ENCODE measurements at places on chromosomes 7 and 10. TPM values are rescaled to one million over a fixed set of nuclear protein-coding genes. Genes with fewer than 3 reads are reported as not detected.

- DNase-seq, result no peak
These were observed 208.8 kb downstream of the TCERG1L start for GRCh38 chr10:131102676-131103075.

DNA sequence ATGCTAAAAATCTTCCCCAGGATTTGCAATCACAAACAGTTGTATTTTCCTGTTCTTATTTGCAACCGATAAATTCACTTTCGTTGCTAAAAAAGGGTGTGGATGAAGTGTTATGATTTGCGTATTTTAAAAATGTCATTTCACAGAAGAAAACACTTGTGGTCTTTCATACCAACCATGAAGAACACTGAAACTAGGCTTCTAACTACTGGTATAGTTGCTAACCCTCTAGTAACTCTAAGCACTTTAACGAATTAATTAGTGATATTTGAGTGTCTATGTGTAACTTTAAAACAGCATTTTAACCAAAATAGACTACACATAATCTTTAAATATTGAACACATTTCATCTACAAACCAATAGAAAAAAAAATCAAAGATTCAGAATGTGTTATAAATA lies 188.1 kb upstream of the PTN start:
- no peak for DNase-seq

GRCh38 chr10:91589015-91589657 lies 43.7 kb downstream of the PPP1R3C start:
- peak; percentile 93 for DNase-seq

GRCh38 chr7:139482662-139483466 lies 609 bp downstream of the KLRG2 start:
- no peak for DNase-seq

GRCh38 chr7:6567886-6568285 lies 9.4 kb upstream of the ZDHHC4 start:
- DNase-seq, result no peak

- DNase-seq, result no peak
These were observed 49.1 kb downstream of the STAM start for GRCh38 chr10:17693009-17693408.

DNA sequence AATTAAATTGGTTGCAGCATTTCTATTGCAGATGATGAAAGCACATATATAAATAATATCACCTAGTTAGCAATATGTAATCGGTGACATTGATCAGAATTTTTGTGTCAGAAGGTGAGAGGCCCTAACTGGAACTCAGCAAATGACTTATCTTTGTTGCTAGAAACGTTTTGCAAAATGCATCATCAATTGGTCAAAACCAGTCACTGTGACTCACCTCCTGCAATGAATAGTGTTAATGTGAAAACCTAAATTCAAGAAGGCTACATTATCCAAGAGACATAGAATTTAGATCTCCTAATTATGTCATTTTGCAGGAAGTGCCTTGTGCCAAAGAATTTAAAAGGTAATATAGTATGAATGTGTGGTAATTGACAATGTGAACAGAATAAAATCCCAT lies 9.8 kb upstream of the PNLIPRP3 start:
- DNase-seq, result no peak

GRCh38 chr10:73576178-73576889 lies 14.8 kb downstream of the USP54 start:
- peak; percentile 64 for DNase-seq

DNA sequence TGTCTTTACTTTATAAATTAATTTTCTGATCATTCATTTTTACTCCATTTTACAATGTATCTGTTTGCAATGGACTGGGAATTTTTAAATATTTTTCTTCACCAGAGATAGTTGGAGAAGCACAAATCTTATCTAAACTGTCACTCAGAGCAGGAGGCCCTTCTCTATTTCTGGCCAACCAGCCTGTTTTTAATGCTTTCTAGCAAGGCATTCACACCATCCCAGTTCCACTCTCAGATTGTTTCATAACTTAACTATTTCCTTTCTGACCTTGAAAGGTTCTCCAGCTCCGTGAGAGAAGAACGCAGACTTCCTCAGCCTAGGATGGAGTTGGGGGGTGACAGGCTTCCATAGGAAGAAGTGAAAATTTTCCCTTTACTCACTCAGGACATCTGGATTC lies 155.8 kb downstream of the SKIDA1 start:
- DNase-seq, result no peak

GRCh38 chr10:104150139-104150538 lies 28.2 kb downstream of the SFR1 start:
- no peak for DNase-seq

Gene TMEM229A
- not detected for total RNA-seq

Gene MRPS24
- total RNA-seq, result 173 TPM

DNA sequence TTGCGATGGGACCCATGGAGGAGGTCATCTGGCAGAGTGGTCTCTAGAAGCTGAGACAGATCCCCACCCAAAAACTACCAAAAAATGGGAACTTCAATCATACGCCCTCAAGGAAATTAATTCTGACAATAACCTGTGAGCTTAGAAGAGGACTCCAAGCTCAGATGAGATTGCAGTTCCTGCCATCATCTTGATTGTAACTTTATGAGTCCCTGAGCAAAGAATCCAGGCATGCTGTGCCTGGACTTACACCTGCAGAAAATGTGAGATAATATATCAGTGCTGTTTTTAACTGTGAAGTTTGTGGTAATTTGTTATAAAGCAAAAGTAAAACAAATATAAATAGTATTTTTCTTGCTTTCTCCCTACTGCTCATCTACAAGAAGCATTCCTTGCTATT lies 299.6 kb upstream of the MBL2 start:
- no peak for DNase-seq

DNA sequence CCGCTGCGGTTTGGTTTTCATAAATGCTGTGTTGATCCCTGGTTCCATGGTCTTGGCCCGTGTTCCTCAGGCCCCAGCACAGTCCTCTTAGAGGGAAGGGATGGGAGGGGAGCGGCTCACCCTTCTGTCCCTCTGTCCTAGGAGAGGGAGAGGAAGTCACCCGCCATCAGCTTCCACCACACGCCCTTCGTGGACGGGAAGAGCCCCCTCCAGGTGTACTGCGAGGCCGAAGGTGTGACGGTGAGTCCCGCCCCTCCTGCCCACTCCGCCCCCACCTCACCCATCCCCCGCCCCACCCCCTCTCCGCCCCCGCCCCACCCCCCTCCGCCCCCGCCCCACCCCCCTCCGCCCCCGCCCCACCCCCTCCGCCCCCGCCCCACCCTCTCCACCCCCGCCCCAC lies 37.5 kb upstream of the DPYSL4 start:
- no peak for DNase-seq

Gene ITIH5
- not detected for total RNA-seq

Gene SPRN
- total RNA-seq, result 0.05 TPM

DNA sequence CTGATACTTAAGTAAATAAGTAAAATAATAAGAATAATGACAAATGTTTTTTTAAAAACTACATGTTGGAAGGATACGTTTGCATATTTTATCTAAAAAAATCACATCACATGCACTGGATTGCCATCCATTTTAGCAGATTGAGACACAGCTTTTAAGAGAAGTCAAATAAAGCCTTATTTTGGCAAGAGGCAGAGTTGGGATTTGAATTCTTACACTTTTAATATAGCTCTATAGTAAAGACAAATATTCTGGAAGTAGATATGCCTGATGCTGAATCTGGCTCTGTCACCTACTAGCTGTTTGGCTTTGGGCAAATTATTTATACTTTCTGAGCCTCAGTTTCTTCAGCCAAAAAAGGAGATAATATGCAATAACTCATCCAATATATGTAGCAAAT lies 386.4 kb downstream of the ETV1 start:
- no peak for DNase-seq

DNA sequence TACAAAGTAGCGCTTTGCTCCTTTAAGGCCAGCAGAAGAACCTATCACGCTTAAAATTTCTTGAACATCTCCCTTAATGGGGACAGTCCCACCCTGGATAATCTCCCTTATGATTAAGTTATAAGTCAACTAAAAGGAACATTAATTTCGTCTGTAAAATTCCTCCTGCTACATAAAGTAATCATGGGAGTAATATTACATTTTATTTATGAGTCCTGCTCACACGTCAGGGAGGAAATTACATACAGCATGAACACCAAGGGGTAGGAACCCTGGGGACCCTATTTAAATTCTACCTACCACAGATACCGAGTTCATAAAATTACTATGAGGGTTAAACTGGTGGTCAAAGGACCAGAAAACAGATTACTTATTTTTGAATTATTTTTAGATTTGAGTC lies 926.6 kb upstream of the MBL2 start:
- no peak for DNase-seq

- DNase-seq, result no peak
These were observed 57.1 kb downstream of the CARD11 start for GRCh38 chr7:2986561-2986960.

DNA sequence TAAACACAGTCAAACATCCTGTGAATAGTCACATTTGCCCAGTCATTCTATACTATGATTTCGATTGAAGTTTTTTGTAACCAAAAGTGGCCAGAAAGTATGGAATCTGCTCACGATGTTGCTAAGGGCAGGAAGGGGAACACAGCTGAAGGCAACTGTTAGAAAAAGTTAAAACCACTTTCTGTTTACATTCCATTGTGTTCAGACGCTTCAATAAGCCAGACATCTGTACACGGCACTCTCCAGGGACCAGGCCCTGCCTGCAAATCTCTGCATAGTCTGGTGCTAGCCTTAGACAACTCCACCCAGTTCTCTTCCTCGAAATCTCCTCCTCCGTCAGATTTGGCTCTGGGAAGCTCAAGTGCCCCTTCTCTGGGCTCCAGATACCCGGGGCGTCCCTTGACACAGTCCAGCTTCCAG lies 17.1 kb upstream of the TMEM120A start:
- DNase-seq, result peak; percentile 86

DNA sequence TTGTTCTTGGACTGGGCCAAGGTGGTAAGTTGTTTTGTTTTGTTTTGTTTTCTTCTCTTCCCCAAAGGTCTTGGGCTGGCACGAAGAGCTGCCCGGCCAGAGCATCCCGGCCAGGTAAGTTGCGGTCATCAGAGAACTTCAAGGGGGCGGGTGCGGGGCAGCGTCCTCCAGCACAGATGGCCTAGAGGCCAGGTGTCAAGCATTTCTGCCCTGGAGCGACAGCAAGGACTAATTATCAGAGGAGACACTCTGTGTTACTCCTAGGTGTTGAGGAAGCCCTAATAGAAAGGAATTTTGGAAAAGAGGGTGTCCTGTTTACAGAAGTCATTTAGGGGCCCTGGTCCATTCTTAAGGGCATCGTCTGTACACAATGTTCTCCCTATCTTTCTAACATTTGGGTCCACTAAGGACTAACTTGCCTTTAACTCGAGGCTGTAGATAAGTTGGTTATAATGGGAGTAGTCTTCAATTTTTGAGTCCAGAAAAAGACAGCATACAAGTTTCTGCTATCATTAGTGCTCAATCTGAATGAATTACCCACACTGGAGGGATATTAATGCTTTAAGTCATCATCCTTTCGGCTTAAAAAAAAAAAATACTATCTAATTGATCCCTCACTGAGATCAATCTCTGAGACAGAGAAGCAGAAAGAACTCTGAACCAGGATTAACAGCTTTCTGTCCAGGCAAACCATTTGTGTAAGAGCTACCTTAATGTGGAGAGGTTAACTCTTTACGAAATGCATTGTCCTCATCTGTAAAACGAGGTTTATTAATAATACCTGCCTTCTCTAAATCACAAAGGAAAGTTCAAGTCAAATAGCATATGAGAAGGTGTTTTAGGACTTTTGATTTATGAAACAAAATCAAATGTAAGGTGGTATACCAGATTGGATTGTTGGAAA lies 1.5 kb downstream of the ITGB8 start:
- no peak for DNase-seq

DNA sequence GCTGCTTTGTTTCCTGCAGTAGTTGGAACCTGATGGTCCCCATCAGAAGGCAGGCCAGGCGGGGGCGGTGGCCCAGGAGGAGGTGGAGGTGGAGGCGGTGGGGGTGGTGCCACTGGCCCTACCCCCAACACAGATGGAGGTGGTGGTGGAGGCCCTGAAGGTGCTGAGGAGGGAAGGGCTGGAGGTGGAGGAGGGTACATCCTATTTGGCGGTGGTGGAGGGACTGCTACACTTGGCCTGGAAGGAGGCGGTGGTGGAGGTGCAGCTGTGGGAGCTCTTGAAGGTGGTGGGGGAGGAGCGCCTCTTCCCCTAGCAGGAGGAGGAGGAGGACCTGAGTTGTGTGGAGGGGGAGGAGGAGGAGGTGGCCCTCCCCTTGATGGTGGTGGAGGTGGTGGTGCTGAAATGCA lies 36.8 kb downstream of the LMOD2 start:
- no peak for DNase-seq

DNA sequence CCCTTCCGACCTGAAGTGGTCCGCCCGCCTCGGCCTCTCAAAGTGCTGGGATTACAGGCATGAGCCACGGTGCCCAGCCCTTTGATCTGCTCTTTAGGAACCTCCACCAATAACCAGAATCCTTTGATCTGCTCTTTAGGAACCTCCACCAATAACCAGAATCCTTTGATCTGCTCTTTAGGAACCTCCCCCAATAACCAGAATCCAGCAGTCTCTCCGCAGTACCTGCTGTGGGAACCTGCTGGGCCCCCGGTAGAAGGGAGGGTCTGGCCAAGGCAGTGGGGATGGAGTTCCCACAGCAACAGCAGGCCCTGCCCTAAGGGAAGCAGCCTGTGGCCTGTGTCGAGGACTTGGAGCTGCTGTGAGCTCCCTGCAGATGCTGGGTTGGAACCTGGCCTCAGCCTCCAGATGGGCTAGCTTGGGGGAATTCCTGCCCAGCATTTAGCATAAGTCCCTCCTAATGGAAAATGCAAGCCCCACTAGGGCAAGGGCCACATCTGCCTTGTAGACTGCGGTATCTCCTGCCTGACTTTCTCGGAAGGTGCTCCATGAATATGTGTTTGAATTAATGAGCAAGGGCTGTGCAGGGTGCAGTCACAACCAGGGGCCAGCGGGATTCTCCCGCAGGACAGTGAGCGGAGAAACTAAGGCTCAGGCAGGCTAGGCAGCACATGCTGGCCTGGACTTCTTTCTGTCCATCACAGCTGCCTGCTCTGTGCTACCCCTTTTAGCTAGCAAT lies 165.8 kb downstream of the UBE2H start:
- DNase-seq, result no peak
